NCI-H1105 (cell line): ENCODE measurements at places on chromosomes 6 and 20.

- DNase-seq: no peak
These were observed 306.5 kb upstream of the HS3ST5 start for GRCh38 chr6:114649298-114649697.

GRCh38 chr6:148790404-148790803, 43.6 kb downstream of the UST start:
- DNase-seq: no peak

GRCh38 chr20:58070664-58071196, 157.7 kb downstream of the ANKRD60 start:
- DNase-seq: no peak

- no peak for DNase-seq
These were observed 503.2 kb downstream of the CDKAL1 start for GRCh38 chr6:21037453-21037852.

DNA sequence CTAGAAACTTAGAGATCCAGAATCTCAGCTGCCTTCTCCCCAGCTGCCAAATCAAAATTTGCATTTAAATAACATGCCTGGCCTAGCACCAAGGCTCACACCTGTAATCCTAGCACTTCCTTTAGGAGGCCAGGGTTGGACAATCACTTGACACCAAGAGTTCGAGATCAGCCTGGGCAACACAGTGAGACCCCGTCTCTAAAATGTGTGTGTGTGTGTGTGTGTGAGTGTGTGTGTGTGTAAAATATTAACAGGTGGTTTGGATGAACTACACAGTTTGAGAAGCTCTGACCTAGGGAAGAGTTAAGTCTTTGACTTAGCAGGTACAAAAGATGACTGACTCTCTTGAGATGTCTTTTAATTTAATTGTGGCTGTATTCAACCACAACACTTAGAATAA, 20.2 kb upstream of the CD2AP start:
- DNase-seq: no peak

DNA sequence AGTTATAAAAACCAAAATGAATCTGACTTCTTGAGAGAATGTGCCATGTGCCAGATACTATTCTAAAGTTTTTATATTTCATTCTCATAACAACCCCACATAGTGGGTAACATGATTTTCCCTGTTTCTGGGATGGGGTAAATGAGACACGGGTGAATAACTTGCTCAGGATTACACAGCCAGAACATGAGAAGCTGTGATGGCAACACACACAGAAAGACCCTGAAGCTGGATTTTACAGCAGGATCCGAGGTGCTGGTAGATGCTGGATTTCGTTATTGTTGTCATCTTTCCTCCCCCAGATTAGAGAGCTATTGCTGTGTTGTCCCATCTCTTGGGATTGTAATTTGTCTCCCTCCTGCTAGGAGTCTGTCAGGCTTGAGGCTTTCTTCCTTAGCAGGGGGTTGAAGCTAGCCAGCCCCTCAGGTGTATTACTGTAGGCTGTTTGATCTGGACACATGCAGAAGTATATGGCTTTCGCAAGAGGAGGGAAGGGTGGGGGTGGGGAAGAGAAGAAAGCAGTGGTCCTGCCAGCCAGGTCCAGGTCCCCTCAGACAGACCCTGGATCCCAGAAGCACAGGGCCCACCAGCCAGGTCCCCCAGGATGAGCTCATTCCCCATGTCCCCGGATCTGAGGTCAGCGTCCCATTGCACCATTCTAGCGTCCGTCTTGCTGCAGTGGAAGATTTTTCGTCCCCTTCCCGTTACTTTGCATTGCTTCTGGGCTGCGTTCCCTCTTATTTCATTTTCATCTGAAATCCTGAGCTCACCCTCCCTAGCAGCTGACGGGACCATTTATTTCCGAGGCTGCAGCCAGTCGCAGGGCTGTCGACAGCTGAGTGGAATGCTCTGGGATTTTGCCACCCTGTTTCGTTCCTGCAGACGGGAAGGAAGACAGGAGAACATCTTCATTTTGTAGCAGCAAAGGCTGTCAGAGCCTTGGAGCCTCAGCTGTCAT, 7.3 kb upstream of the KCNG1 start:
- no peak for DNase-seq

DNA sequence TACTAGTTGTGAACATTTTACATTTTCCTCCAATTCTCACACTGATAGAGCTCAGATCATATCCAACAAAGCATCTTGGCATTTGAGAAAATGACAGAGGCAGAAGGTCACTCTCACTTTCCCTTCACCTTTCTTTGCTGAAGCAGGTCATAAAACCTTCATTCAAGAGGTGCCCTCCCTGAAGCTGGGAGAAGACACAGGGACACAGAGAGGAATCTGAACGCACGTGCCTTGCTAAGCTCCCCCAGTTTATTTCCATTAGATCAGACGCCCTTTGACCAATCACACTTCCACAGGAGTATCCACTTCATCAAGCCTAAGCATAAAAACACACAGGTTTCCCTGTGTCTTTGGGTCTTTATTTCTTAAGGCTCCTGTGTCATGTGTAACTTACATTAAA, 9.2 kb upstream of the MBOAT1 start:
- no peak for DNase-seq

GRCh38 chr20:8711501-8711900, 357.4 kb upstream of the PLCB4 start:
- no peak for DNase-seq
